ENCODE measurements at places on chromosomes 2 and 18.

DNA sequence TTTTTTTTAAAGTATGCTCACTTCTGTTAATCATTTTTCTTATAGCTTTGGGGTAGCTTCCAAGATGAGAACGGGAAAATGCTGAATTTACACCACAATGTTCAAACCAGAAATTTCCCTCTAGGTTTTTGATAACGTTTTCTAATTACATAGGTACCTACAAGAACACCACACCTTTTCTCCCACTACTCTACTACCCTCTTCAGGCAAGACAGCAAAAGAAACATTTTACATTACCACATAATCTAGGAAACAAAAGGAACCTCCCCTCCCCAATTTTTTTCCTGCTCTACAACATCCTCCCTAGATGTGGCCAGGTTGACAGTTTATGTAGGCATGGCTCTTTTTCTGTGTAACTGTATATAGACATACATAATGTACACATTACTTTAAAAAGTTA lies 32.4 kb downstream of the NDUFAF7 start:
- DNase-seq = no peak

DNA sequence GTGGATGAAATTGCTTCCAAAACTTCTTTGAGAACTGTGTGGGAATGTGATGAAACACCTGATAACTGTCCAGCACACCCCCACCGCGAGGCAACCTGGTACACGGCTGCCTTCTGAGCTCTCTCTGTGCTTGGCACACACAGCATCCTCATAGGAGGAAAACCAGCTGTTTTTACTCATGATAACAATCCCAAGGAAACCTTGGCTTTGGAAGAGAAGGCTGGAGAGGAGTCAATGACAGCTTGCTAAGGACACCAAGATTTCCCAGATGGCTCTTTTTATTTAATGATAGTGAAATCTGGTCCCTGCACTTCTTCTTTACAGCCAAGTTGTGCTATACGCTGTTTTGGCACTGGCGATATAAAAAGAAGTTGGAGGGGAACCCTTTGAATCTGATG lies 232.5 kb upstream of the FN1 start:
- DNase-seq = no peak

DNA sequence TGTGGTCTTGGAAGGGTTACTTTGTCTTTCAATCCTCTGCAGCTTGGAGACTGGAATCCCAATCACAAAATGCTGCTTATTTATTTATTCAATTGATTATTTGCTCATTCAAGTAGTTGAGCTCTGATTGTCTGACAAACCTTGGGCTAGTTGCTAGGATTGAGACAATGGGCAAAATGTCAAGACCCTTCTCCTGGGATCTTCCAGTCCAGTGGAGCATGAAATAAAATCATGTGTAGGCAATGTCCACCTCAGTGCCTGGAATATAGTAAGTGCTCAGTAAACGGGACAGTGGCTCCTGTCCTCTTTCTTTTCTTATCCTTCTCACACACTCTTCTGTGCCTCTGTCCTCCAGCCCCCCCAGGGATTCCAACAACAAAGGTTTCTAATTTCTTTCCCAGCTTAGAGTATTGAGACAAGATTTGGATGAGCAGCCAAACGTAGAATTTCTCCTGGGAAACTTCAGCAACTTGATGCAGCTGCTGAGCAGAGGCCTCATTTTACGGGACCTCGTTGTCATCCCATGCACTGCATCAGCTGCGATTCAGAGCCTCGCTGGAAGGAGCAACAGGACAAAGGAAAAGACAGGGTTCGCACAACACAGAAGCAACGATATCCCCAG lies 545.0 kb downstream of the SOX11 start:
- no peak for DNase-seq

DNA sequence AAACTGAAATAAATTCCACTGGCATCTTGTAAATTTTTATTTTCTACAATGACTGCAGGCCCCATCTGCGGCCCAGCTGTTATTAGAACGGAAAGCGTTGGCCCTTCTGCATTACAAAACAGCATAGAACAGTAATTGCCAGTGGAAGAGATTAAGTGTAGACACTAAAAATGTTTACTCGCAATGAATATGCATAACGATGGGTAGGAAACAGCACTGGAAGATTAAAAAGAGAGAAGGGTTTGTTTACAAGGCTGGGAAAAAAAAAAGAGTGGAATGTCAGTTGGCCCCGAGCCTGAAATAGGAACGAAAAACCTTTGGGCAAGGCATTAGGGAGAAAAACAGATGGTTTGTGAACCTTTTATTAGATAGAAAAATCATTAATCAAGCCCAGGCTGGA lies 275.9 kb upstream of the TCF4 start:
- no peak for DNase-seq

DNA sequence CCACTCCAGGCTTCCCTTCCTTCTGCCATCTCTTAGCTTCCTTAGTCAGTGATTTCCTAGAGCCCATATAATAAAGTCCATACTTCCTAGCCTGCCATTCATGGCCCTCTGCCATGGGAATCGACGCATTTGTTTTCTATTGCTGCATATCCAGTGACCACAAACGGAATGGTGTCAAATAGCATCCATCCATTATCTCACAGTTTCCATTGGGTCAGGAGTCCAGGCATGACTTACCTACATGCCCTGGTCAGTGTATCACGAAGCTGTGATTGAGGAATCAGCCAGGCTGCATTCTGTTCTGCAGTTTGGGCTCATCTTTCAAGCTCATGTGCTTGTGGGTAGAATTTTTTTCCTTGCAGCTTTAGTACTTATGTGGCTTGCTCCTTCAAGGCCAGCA lies 209.7 kb upstream of the EPAS1 start:
- no peak for DNase-seq

GRCh38 chr18:54392543-54393023 lies 34.9 kb downstream of the C18orf54 start:
- DNase-seq = no peak

DNA sequence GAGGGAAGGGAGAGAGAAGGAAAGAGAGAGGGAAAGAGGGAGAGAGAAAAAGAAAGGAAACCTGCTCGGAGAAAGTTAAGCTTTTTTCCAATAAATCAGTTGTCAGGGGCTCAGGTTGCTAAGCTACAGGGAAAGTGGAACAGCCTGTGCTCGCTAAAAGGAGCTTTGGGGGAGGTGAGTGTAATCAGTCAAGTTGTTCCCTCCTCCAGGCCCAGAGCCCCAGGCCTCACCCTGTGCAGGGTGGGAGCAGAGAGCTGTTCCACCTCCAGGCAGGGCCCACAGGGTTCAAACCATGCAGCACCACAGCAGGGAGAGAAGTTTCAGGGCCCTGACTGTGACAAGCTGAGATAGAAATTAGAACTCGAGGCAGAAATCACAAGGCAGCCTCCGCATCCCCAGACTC lies 56.4 kb upstream of the PPP1CB start:
- no peak for DNase-seq

GRCh38 chr2:121902171-121902591 lies 146.7 kb downstream of the TSN start:
- DNase-seq = no peak

GRCh38 chr2:131042148-131042775 lies 51.0 kb downstream of the FAM168B start:
- DNase-seq = peak; percentile 71

GRCh38 chr2:108548208-108549003 lies 14.1 kb downstream of the LIMS1 start:
- DNase-seq = no peak

GRCh38 chr2:30135541-30135940 lies 11.3 kb upstream of the YPEL5 start:
- no peak for DNase-seq

DNA sequence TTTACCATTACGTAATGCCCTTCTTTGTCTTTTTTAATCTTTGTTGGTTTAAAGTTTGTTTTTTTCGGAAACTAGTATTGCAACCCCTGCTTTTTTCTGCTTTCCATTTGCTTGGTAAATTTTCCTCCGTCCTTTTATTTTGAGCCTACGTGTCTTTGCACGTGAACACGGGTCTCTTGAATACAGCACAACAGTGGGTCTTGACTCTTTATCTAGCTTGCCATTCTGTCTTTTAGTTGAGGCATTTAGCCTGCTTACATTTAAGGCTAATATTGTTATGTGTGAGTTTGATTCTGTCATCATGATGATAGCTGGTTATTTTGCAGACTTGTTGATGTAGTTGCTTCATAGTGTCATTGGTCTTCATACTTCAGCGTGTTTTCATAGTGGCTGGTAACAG lies 37.5 kb upstream of the TTC39C start:
- DNase-seq = no peak

DNA sequence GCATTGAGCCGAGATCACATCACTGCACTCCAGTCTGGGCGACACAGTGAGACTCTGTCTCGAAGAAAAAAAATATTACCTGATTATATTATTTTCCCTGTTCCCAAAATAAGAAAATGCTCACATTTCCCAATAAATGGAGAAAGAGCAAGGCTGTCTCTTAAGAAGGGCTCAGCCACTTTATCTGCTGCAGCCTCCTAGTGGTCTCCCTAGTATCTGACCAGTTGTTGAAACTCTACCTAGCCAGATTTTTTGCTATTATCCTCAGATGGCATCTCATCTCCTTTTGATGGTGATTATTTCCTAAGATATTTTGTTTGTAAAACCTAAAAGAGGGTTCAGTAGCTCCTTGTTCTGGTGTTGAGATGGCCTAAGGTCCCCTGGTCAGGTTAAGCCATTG lies 114.3 kb downstream of the TPGS2 start:
- DNase-seq = no peak

- no peak for DNase-seq
Observed at GRCh38 chr18:22318745-22319407, 98.8 kb downstream of the CTAGE1 start.

GRCh38 chr2:191189112-191189635 lies 38.4 kb upstream of the STAT4 start:
- no peak for DNase-seq
